Inflammatory macrophage treated with lipopolysaccharide for 4 hours (primary cell): ENCODE measurements at places on chromosomes 2 and 18.

- DNase-seq, result no peak
Observed at GRCh38 chr2:189504238-189504637, 63.0 kb downstream of the WDR75 start.

- DNase-seq, result no peak
Observed at GRCh38 chr2:31031132-31031706, 107.0 kb downstream of the GALNT14 start.

DNA sequence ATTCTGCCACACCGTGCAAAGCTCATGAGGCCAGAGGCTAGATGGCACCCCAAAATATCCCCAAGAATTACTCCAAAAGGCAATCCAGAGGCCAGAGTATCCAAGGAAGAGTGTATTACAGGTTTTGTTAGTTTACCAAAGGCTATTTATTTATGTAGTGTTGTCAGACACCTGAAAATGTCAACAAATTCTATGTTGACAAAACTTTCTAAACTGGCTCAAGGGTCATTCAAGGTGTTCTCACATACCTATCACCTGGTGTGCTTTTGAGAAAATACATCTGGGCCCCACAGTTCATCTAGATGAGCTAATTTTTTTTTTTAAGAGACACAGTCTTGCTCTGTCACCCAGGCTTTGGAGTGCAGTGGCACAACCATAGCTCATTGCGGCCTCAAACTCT is 12.4 kb upstream of the DTNB start:
- no peak for DNase-seq

GRCh38 chr2:96404446-96405373 is 69.1 kb downstream of the NCAPH start:
- DNase-seq, result no peak

DNA sequence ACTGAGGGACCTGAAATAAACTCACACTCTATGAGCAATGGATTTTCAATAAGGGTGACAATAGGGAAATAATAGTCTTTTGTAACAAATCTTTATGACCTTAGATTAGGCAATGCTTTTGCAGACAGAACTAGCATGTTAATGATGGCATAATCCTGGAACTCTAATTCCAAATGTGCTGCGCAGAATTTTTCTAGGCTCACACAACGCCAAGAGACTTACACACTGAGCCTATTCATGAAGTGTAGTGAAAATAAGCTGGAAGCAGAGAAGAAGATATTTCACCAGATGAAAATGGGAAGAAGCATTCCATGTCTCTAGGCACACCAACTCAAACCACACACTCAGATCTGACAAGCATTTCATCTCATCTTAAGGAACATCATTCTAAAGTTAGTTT is 178.5 kb downstream of the L3MBTL4 start:
- peak; percentile 30 for DNase-seq

- DNase-seq, result peak; percentile 38
Observed at GRCh38 chr2:47767880-47768609, 14.9 kb upstream of the MSH6 start.

- DNase-seq, result no peak
Observed at GRCh38 chr2:128599700-128600099, 281.0 kb upstream of the HS6ST1 start.

DNA sequence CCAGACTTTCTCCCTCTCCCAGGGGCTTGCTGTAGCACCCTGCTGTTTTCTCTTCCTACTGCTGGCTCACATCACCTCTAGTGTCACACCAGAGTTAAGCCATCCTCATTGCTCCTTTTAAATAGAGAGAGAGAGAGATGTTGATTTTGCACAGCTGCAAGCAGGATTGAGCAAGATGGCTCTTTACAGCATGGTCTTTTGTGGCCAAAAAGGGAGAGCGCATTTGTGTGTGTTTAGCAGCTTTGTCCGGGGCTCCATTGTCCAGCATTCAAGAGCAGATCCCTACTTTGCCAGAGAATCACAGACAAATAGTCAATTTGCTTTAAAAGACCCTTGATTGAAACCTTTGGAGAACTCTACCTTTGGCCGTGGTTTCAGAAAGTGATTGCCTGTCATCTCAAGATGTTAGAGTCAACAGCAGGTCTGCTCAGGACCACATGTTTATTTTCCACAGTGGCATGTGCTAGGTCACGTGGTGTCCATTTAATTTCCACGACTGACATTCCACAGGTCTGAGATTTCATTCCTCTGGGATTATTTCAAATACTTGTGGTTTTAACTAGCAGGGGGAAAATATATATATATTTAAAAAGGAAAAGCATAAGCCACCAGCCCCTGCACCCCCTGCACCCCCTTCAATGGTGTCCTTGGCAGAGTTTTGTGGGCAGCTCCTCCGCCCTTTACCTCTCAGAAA is 359.9 kb upstream of the SLC14A2 start:
- no peak for DNase-seq

- no peak for DNase-seq
Observed at GRCh38 chr18:28760299-28760698, 583.4 kb upstream of the CDH2 start.

DNA sequence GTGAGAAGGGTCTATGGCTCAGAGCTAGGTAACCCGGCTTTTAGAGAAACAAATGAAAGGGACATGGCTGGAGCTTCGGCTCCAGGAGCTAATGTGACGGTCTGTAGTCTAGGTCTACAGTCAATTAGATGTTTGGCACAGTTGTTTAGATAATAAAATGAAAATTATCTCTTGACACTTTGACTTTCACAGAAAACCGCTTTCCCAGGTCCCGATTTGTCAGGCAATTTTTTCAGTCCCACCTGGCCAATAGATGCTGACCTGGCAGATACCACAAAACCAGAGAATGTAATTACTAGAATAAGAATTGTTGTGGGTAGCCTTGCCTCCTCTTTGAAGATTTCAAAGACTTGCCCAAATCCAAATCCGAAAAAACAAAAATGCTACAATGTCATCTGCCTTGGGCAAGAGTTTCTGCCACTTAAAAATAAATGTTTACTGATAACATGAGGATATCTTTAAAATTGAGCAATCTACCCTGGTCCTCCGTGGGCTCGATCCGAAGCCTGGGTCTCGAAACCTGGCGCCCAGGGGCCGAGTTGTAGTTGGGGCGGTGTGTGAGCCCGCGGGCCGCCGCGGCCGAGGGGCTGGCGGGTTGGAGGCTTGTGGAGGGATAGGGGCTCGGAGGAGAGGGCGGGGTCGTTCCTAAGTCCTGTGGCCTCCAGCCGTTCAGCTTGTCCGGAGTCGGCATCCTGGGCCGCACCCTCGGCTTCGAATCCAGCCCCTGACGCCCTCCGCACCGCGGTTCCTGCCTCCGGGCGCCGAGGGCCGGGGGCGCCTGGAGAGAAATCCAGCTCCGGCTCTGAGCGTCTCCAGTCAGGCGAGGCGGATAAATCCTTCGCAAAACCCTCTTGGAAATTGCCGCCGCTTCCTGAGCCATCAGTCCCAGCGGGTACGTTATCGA is 2.3 kb downstream of the EMX1 start:
- DNase-seq, result no peak

- no peak for DNase-seq
Observed at GRCh38 chr2:226660526-226660925, 139.1 kb downstream of the IRS1 start.

DNA sequence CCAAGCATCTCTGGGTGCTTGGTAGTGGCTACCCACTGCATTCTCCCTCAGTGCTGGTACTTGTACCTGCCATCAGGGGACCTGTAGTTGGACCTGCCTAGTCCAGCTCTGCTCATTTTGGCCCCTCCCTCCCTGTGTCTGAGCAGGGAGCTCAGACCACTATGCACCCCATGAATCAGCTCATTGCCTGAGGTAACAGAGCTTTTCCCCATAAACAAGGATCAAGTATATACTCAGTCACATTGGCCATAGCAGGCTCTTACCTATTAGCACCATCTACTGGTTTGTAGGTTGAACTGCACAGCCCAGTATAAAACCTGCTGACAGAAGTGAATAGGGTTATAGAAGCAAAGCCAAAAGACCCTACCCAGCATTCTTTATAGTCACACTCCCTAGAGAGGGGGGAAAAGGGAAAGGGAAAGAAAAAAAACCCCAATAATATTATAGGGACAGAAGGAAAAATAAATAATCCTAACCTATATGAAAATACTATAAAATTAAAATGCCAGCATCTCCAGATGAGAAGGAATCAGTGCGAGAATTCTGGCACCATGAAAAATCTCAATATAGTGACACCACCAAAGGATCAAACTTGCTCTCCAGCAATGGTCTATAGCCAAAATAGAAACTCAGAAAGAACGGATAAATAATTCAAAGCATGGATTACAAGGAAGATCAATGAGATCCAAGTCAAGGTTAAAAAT is 6.9 kb upstream of the FLACC1 start:
- peak; percentile 52 for DNase-seq

GRCh38 chr2:239584986-239585385 is 184.2 kb upstream of the HDAC4 start:
- DNase-seq, result no peak

- no peak for DNase-seq
Observed at GRCh38 chr18:4412286-4412685, 42.8 kb downstream of the DLGAP1 start.

GRCh38 chr2:168469281-168469988 is 13.4 kb downstream of the CERS6 start:
- peak; percentile 93 for DNase-seq

GRCh38 chr2:54535599-54536195 is 79.6 kb downstream of the SPTBN1 start:
- peak; percentile 90 for DNase-seq

- no peak for DNase-seq
Observed at GRCh38 chr2:111897630-111897923, 830 bp upstream of the MERTK start.

- DNase-seq, result no peak
Observed at GRCh38 chr2:32952761-32953476, 6.2 kb downstream of the LTBP1 start.

- no peak for DNase-seq
Observed at GRCh38 chr18:35178260-35178659, 62.6 kb upstream of the ZNF397 start.

DNA sequence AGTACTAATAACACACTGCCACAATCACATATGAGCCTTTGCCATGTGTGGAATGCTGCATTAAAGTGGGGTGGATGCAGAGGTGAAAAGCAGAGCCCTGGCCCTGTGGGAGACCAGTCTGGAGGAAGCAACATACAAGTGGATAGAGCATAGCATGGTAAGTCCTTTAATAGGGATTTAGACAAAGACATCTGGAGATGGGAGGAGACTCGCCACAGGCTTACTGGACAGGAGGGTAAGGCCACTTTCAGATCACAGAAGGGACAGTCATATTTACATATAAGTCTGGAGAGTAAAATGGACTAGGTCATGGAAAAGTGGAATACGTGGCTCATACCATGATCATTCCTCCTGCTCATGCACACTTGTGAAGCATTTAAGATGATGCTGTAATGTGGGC is 84.3 kb downstream of the PPP1R1C start:
- DNase-seq, result no peak

- DNase-seq, result no peak
Observed at GRCh38 chr2:212426637-212427412, 111.8 kb downstream of the ERBB4 start.

DNA sequence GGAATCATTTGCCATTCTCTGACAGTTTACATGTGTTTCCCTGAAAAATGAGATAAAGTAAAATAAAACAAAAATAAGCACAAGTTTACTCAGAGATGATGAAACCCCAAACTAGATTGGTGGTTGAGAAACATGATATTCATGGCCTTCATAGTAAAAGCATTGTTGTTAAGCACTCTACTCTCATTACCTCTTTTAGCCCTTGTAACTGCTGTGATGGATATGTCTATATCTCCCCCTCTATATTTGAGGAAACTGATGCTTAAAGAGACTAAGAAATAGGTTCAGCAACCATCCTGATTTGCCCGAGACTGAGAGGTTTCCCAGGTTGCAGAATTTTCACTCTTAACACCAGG is 33.9 kb upstream of the GALNT3 start:
- DNase-seq, result no peak

- DNase-seq, result no peak
Observed at GRCh38 chr2:139622691-139623090, 842.5 kb upstream of the NXPH2 start.

DNA sequence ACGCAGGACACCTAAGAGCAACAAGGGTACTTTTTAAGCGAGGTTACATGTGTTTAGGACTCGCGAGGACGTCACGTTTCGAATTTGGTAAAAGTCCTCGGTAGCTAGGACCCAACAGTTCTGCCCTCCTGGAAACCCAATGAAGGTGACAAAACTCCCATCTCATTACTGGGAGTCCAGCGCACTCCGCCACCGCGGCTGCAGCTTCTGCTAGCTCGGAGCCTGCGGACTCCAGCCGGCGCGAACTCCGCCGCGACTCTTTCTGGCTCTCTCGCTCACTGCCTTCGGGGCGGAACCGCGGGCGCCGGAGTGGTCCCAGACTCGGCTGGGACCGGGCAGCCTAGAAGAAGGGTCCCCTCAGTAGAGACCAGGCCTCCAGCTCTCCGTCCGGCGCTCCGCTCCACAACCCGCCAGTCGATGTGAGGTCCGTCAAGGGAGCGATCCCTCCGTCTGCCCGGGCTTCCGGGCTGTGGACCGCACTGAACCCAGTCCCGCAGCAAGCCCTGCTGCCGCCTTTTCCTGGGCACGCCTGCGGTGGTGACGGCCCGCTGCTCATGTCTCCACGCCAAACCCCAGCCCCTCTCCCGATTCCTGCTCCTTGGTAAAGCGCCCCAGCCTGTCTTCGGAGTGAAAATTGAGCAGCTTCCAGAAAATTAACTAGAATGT is 3.0 kb upstream of the OSR1 start:
- no peak for DNase-seq

DNA sequence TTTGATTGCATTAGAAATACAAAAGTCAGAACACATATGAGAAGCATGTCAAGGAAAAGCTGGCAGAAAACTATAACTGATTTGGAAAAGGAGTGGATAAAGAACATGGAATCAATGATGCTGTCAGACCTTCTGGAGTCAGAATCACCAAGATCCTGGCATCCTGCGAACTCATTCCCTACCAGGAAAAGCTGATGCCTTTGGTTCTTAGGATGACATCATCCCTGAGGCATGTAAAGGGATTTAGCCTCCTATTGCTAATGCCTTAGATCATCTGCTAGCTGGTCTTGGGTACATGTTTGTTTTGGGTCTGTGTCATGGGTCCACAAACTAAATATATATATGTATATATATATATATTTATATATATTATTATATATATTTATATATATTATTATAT is 680.7 kb downstream of the EPHA4 start:
- no peak for DNase-seq

DNA sequence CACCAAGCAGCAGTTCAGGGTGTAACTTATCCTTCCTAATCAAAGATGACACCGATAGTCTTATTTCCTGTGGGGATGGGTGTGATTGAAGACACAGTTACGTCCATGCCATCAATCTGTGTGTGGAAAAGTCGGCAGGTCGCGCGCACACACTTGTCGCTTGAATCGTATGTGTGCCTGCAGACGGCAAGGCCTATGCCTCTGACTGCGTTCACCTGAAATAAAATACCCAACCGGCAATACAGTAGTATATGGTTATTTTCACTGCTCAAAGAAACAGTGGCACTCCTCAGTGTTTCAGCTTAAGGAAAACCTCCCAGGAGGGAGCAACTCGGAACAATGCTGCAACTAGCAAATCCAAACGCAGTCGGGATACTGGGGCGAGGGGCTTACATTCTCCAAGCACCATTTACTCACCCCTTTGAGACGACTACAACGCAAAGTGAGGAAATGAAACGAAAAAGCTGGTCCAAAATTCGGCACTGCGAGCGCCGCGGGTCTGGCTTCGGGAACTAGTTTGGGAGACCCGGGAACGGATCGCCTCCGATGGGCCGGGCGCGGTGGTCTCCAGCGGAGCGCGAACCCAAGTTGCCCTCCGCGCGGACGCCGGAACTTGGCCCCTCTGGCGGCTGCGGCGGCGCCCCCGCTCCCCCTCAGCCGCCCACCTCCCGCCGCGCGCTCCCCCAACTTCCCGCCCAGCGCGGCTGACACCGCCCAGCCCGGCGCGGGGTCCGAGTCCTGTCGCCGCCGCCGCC is 675 bp downstream of the PRKD3 start:
- DNase-seq, result peak; percentile 23

- DNase-seq, result peak; percentile 4
Observed at GRCh38 chr18:2602844-2603243, 31.5 kb downstream of the NDC80 start.
